ENCODE measurements at places on chromosomes 6 and 20.

- DNase-seq, result no peak
Measured at GRCh38 chr20:51013577-51014330, 9.2 kb downstream of the KCNG1 start.

DNA sequence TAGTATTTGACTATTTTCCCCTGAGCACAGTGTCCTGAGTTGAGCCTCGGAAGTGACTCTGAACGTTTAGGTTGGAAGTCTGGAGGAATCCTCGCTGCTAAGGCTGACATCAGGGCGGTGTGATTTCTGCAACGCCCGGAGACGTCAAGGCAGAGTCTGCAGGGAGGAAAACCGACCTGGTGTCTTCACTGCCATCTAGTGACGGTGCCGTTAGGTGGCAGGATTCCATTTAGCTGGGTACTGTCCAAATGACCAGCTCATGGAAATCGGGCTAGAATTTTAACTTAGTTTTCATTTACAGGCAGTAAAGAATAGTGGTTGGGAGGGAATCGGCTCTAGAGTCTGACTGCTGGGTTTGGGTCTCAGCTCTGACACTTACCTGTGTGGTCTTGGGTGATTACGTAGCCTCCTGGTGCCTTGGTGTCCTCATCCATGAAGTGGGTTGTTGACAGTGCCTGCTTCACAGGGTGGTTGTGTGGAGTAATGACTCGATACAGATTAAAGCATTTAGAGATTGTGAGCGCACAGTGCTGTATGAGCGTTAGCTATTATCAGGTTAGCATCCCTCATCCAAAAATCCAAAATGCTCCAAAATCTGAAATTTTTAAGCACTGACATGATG lies 35.0 kb downstream of the FOXF2 start:
- DNase-seq, result peak; percentile 57

GRCh38 chr20:34047917-34048316 lies 54.2 kb downstream of the RALY start:
- no peak for DNase-seq

- no peak for DNase-seq
Measured at GRCh38 chr6:32968867-32969684, 682 bp downstream of the BRD2 start.

DNA sequence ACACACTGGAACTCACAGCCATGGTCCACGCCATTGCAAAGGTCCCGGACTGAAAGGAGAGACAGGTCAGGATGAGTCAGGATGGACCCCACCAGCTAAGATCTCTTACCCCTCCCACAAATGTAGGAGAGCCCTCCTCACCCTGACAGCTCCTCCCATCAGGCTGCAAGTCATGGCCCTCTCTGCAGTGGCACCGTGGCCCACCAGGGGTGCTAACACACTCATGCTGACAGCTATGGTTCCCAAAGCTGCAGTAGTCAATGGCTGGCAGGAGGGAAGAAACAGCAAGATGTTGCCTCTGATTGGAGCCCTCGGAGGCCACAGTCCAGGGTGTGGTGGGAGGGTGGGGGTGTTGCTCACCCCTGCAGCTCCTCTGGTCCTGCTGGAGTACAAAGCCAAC lies 5.7 kb upstream of the RBPJL start:
- DNase-seq, result peak; percentile 70

DNA sequence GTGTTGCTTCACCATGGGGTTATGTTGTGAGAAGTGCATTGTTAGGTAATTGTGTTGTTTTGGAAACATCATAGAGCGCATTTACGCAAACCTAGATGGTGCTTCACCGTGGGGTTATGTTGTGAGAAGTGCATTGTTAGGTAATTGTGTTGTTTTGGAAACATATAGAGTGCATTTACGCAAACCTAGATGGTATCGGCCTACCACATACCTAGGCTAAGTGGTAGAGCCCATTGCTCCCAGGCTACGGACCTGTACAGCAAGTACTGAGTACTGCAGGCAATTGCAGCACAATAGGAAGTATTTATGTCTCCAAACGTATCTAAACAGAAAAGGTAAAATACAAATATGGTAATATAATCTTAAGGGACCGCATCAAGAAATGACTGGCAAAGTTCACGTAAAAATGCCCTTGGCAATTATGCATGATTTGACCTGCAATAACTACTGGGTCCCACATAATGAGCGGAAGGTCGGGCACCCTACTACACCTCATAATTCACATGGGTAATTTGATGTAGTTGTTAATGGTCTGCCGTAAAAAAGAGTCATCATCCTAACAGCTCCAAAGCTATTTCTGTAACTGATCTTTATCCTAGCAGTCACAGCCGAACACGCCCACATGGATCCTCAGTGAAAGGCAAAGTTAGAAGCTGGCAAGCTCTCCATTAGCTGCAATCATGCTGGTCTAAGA lies 76.0 kb downstream of the RSPH3 start:
- DNase-seq, result no peak

DNA sequence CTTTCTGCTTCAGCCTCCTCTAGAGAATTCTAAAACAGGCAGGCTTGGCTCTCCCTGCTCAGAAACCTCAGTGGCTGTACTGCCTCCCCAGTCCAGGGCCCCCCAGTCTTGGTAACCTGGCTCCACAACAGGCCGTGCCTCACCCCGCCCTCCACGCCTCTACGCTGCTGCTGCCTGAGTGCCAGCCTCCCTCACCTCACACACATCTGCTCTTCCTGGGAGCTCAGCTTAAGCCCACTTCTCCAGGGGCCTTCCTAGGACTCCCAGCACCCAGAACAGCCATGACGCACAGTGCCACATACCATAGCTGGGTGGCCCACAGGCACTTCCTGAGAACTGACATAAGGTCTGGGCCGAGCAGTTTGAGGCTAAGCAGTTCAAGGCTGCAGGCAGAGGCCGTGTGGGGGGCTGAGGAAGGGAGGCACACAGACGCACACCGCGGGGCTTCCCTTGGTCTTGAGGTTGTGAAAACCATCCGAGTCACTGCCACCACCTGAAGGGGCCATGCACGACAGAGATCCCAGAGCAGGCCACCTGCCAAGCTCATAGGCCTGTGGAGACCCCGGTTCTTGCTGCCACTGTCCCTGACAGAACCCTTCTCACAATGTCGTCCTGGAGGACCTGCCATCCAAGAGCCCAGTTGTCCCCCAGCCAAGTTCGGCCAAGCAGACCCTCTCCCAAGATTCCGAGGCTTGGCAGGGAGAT lies 42.6 kb downstream of the DSTN start:
- DNase-seq, result no peak

- DNase-seq, result no peak
Measured at GRCh38 chr6:165167861-165168260, 141.5 kb downstream of the C6orf118 start.

- no peak for DNase-seq
Measured at GRCh38 chr6:168121303-168121665, 42.3 kb upstream of the FRMD1 start.

DNA sequence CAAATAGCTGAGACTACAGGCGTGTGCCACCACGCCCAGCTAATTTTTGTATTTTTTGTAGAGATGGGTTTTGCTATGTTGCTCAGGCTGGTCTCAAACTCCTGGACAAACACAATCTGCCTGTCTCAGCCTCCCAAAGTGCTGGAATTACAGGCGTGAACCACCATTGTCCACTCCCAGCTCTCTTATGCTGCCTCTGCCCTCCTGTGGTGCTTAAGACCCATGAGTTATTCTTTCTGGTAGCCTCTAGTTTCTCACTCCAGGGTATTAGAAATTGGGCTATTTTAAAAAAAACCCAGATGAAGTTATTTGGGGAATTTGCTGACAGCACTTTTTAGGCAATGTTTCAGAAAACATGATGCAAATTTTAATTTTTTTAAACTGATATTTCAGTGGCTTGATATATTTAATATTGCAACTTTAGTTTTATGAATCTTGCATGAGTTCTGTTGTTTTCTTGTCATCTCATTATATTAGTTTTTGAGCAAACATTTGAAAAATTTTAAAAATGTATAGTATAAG lies 114.0 kb upstream of the FOXO3 start:
- no peak for DNase-seq

GRCh38 chr20:56925831-56926170 lies 296.7 kb downstream of the TFAP2C start:
- DNase-seq, result no peak

DNA sequence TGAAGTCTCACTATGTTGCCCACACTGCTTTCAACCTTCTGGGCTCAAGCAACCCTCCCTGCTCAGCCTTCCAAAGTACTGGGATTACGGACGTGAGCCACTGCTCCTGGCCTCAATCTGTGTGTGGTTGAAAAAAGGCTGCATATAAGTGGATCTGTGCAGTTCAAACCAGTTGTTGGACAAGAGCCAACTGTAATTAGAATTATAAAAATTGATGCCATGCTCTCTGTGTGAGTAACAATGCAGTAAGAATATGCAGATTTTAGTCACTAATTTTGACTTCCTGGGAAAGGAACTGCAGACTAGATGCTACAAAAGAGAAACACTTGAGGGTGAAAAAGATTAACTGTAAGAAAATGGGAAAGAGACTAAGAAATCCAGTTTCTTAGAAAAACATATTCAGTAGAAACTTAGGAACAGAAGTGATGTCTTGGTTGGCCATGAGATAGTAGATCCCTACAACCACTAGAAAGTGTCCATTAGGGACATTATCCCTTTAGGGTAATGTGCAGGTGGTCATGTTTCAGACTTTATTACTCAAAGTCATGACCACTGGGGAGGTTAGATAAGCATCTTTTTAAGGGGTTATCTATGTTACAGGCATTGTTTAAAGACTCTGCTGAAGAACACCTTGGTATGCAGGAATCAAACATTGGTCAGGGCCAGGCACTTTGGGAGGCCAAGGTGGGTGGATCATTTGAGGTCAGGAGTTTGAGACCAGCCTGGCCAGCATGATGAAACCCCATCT lies 26.3 kb downstream of the ITCH start:
- DNase-seq, result no peak

- peak; percentile 27 for DNase-seq
Measured at GRCh38 chr20:24842918-24843715, 106.0 kb upstream of the CST7 start.

GRCh38 chr20:60559462-60559861 lies 601.2 kb downstream of the CDH26 start:
- DNase-seq, result no peak

DNA sequence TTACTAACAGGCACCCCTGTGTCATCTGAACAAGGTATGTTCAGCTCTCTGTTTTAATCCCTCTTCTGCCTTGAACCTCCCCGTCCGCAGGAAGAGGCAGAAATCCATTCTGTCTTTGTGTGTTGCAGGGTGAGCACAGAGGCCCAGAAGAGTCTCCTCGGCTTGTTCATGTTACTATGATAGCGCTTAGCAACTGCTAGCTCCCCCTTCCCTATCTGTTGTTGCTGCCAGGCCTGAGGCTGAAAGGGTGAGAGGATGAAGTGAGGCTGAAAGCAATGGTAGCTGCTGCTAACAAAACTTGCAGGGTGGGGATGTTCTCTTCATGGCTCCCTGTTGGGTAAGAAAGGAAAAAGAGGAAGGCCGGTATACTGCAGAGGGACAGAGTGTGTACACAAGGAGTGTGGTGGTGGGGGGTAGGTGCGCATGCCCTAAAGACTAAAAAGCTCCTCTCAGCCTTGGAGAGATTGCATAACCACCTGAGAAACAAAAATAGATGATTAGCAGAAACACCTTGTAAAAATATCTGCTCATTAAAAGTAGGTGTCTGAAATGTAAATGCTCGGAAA lies 55.2 kb upstream of the CITED2 start:
- DNase-seq, result no peak

DNA sequence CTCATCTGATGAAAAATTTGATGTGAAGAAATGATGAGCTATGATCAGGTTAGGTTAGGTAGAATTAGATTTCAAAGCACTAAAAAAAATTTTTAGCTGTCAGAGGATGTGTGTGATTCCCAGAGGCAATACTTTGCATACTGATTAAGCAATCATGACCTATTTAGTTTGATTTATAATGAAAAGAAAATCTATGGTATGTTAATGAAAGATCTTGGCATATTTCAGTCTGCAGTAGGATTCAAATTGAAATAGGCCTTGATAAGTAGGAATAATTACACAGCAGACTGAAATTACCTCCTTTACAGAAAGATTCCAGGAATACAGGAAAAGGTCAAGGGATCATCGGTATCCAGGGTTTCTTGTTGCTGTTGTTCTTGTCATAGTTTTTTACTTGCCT lies 69.3 kb downstream of the HDDC2 start:
- no peak for DNase-seq

GRCh38 chr6:98463038-98464000 lies 371.1 kb upstream of the POU3F2 start:
- DNase-seq, result no peak

GRCh38 chr20:31578448-31579138 lies 26.5 kb upstream of the ID1 start:
- DNase-seq, result no peak

GRCh38 chr20:44172572-44172950 lies 14.4 kb downstream of the JPH2 start:
- DNase-seq, result no peak

DNA sequence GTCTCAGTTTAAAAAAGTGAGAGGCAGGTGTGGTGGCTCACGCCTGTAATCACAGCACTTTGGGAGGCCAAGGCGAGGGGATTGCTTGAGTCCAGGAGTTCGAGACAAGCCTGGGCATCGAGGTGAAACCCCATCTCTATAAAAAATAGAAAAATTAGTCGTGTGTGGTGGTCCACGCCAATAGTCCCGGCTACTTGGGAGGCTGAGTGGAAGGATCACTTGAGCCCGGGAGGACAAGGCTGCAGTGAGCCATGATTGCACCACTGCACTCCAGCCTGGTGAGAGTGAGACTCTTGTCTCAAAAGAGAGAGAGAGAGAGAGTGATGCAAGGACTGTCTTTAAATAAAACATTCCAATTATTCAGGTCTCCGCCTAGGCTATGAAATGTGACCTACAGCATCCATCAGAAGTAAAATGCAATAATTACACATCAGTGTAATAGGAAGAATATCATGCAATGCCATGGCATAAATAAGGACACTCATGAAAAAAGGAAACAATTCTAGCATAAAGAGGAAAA lies 81.5 kb downstream of the SH3BGRL2 start:
- DNase-seq, result no peak

DNA sequence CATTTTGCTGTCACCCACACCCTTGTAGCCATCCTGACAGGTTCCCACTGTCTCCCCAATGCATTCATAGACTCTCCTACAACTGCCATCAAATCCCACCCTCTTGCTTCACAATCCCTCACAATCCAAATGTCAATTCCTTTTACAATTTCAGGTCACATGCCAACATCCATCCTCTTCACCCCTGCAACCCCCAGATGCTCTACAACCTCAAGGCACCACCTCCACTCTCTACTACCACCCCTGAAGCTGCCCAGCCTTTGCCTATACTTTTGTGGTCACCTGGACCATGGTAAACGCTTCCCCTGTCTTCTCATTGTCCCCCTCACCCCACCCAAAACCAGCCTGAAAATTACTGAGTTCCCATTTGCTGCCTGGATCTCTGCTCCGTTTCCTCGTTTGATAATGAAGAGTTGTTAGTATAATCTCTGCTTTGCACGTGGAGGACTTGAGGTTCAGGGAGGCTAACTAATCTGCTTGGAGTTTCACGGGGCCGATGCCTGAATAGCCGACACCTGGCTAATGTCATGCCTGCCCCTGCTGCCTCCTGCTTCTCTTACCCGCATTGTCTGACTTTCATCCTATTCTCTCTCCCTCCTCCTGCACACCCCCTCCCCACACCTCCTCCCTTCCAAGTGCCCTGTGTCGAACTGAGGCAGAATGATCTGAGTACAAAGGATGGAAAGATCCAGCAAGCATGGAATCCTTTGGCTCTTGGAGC lies 82.4 kb upstream of the TOX2 start:
- no peak for DNase-seq

GRCh38 chr6:76587271-76587670 lies 514.8 kb upstream of the IMPG1 start:
- no peak for DNase-seq

Measured in Caki2 (cell line).